ENCODE measurements at places on chromosomes 16 and 17. TPM values are rescaled to one million over a fixed set of nuclear protein-coding genes. Genes with fewer than 3 reads are reported as not detected.

The SPHK1 gene
- total RNA-seq, result 24.4 TPM

The OGFOD1 gene
- 98.3 TPM for total RNA-seq

The PARN gene
- total RNA-seq, result 47.3 TPM

The SDK2 gene
- total RNA-seq, result 0.27 TPM

The EVI2B gene
- 19.5 TPM for total RNA-seq

The SSTR5 gene
- total RNA-seq, result not detected

The PIK3R6 gene
- total RNA-seq, result 0.46 TPM

The SRL gene
- total RNA-seq, result not detected

The BCAR1 gene
- 0.84 TPM for total RNA-seq

The RNF40 gene
- 129 TPM for total RNA-seq

The ARHGDIG gene
- not detected for total RNA-seq

The IGSF6 gene
- total RNA-seq, result 0.08 TPM

The CTRL gene
- total RNA-seq, result 4.5 TPM

The ZNF19 gene
- total RNA-seq, result 2.7 TPM

The EXOC3L1 gene
- not detected for total RNA-seq

The BEAN1 gene
- total RNA-seq, result not detected

The FAM20A gene
- total RNA-seq, result not detected

The MTSS2 gene
- total RNA-seq, result 2.5 TPM

The PDPK1 gene
- total RNA-seq, result 49.2 TPM

The WFIKKN2 gene
- not detected for total RNA-seq

The MYH3 gene
- 3.5 TPM for total RNA-seq

The GRAPL gene
- total RNA-seq, result 1.4 TPM

The TPSG1 gene
- not detected for total RNA-seq

The NATD1 gene
- 1.9 TPM for total RNA-seq

The SYT17 gene
- total RNA-seq, result not detected

The SEPTIN12 gene
- total RNA-seq, result not detected

The RILP gene
- 3.7 TPM for total RNA-seq

The PAQR4 gene
- 41.1 TPM for total RNA-seq
